ENCODE measurements at places on chromosomes 7 and 10. TPM values are rescaled to one million over a fixed set of nuclear protein-coding genes. Genes with fewer than 3 reads are reported as not detected.

The PRTFDC1 gene
- 2.7 TPM for total RNA-seq

The GIMAP4 gene
- total RNA-seq = 43.9 TPM

The CH25H gene
- total RNA-seq = not detected

The FAM25C gene
- total RNA-seq = not detected

The STAM gene
- 14.5 TPM for total RNA-seq

The JAKMIP3 gene
- total RNA-seq = 0.16 TPM

The NANOS1 gene
- 14.3 TPM for total RNA-seq

The ACBD7 gene
- total RNA-seq = not detected

The CRHR2 gene
- not detected for total RNA-seq

The ARHGAP22 gene
- 15.0 TPM for total RNA-seq

The MYL10 gene
- total RNA-seq = not detected

The KLF14 gene
- 0.66 TPM for total RNA-seq
